CD4-positive, alpha-beta T cell treated with Interleukin-10 for 1 hour (primary cell): ENCODE measurements at places on chromosomes 6 and 20.

GRCh38 chr6:114282292-114282691 lies 60.5 kb downstream of the HS3ST5 start:
- DNase-seq, result no peak

GRCh38 chr6:114108119-114109002 lies 137.4 kb upstream of the HDAC2 start:
- DNase-seq, result peak; percentile 15

- DNase-seq, result no peak
Observed at GRCh38 chr6:108616544-108616943, 55.8 kb downstream of the FOXO3 start.

GRCh38 chr6:45589367-45589766 lies 211.6 kb upstream of the SUPT3H start:
- no peak for DNase-seq

DNA sequence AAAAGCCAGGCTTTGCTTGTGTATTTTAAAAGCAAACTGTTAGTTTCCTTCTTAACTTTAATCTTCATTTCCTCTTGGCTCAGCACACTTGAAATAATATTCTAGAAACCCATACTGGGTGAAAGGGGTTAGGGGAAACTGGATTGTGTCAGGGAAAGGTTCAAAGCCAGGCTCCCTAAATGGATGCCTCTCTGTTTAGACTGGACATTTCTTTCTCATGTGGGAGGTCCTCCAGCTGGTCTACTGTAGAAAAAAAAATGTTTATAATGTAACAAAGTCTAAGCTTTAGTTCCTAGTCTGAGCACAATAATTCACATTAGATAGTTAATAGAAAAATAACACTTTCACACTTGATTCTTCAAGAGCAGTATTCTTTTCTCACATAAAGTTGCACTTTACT lies 89.0 kb upstream of the AKIRIN2 start:
- no peak for DNase-seq

- no peak for DNase-seq
Observed at GRCh38 chr20:58565461-58566175, 50.4 kb upstream of the APCDD1L start.

- DNase-seq, result no peak
Observed at GRCh38 chr6:15522026-15522425, 140.8 kb downstream of the DTNBP1 start.

- peak; percentile 81 for DNase-seq
Observed at GRCh38 chr6:142907544-142907943, 37.4 kb downstream of the HIVEP2 start.

DNA sequence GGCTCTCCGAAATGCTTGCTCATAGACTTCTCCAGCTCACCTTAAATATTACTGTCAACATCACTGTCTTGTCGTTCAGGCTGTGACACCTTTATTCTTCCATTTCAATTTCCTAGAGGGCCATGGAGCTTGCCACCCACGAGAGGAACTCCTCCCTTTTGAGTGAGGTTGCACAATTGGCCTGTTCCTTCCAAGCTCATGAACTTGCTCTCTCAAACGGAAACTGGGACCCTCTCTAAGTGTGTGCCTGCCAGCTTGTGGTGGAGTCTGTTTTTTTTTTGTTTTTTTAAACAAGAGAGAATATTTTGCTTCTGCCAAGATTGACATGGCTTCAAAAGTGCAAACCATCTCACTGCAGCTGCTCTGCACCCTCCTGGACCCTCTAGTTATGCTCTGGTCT lies 19.3 kb upstream of the IYD start:
- DNase-seq, result no peak

GRCh38 chr6:31882344-31882743 lies 3.5 kb upstream of the SLC44A4 start:
- no peak for DNase-seq

- DNase-seq, result no peak
Observed at GRCh38 chr20:13355941-13356486, 134.9 kb downstream of the ISM1 start.

GRCh38 chr6:157449610-157450009 lies 68.6 kb downstream of the ZDHHC14 start:
- no peak for DNase-seq

- no peak for DNase-seq
Observed at GRCh38 chr6:79628466-79629288, 2.5 kb upstream of the SH3BGRL2 start.

- no peak for DNase-seq
Observed at GRCh38 chr6:36067374-36068011, 39.9 kb downstream of the MAPK14 start.

GRCh38 chr6:68572975-68573374 lies 62.1 kb upstream of the ADGRB3 start:
- DNase-seq, result no peak

- DNase-seq, result no peak
Observed at GRCh38 chr6:154899824-154900463, 95.2 kb upstream of the TIAM2 start.

GRCh38 chr6:70375166-70375565 lies 38.1 kb upstream of the FAM135A start:
- DNase-seq, result no peak

- no peak for DNase-seq
Observed at GRCh38 chr6:169899481-169900145, 148.2 kb downstream of the ERMARD start.

DNA sequence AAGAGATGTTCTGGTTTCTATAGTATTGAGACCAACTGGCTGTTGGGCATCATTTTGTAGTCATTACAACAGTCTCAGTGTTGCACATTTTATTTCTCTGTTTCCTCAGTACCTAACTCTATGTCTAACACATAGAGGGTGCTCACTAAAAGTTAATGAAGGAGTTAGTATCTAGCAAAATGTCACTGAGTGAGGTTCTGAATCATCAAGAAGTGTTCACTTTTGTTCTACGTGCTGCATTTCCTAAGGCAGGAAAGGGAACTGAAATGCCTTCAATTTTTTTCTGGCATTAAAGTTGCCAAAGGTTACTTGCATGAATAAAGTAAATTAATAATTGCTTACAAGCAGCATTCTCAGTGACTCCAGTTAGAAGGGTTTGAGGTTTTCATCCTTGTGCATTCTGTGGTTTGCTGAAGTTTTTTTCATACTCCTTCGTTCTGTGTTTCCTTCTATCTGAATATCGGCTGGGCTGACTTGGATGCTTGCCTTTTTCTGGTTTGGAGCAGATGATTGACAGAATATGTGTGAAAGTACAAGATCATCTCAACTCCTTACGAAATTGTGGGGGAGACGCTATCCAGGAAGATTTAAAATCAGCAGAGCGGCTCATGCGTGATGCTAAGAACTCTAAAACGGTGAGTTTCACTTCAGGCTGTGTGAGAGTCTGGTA lies 114.5 kb upstream of the SCGN start:
- no peak for DNase-seq

DNA sequence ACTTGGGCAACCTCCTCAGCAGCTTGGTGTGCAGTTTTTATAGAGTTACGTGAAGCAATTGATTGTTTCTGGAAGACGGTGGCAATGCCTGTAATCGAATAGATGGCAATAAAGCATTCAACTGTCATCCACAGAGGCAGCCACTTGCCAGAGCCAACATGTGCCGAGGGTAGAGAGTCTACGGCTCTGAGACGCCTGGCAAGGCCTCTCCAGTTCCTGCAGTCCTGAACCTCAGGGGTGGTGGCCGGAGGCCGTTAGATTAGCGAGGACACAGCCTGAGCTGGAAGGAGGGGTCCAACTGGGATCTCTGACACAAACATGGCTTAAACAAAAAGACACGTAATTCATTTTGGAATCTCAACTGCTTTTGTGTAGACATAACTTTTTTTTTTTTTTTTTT lies 775 bp upstream of the TTLL2 start:
- DNase-seq, result no peak

DNA sequence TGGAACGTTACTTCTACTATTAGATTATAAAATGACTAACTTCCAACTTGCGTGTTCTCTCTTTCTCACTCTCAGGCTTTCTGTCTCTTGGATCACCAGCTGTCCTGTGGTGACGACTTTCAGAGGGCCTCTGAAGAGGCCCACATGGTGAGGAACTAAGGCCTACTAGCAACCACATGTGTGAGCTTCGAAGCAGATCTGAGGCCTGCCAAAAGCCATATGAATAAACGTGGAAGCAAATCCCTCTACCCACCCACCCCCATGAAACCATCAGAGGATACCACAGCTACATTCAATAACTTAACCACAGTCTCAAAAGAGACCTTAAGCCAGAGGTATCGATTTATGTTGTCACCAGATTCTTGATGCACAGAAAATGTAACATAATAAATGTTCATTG lies 13.5 kb upstream of the BMP5 start:
- DNase-seq, result no peak

GRCh38 chr6:10381133-10381829 lies 33.6 kb downstream of the TFAP2A start:
- no peak for DNase-seq

DNA sequence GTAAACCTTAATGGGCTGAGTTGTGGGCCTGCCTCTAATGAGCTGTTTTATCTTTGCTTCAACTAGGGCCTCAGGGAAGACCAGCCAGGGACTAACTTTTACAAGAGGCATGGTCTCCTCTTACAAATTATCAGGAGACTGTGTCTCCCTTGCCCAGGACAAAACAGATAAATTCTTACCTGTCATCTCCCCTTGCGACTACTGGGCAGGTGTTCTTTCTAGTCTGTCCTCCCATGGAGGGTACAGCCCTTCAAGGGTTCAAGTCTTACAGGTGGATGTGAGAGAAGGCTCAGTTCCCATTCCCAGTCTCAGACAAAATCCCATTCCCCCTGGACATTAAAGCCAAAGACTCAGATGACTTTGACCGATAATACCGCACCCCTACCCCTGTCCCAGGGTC lies 13.6 kb downstream of the RRBP1 start:
- DNase-seq, result no peak

DNA sequence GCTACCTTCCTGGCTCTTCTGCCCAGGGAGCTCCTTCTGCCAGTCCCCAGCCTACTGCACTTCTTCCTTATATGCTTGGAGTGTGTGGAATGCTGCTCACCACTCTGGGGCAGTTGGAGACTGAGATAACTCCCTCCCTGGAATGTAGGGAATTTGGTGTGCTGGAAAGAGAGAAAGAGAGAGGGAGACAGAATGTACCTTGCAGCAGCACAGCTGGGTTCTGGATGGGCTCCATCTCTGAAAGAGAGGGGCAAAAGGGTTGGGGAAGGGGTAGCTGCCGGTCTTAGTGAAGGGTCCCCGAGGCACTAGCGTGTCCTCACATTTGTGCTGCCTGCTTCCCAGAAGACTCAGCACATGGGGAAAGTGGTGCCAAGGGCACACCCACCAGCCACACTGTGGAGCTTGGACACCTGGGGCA lies 40.2 kb upstream of the DDR1 start:
- DNase-seq, result no peak

GRCh38 chr6:144019929-144020328 lies 11.9 kb upstream of the PLAGL1 start:
- no peak for DNase-seq

DNA sequence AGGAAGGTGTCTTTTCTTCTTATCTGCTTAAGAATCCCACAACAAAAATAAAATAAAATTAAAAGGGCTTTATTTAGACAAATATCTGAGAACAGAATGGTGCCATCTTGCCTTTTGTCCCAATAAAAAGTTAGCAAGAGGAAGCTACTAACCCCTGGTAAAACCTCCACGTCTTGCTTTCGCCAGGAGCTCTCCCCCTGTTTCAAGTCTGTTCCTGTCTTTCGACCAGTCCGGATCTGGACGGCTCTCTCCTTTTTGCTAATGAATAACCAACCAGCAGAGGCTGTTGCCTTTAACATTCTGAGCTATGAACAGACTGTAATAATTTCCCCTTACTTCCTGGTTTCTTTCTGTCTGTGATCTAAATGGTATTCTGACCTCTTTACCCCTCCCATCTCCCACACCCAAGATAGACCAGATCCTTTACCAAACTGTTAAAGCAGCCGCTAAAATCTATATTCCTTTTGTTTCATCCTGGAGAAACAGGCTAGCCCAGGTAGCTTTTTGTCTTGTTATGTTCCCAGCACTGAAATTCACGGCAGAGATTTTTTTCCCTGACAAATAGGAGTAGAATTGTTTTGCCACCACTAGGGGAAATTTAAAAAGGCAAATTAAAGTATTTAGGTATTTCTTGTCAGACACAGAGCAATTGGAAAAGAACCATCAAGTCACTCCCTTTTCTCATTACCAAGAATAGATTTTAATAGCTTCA lies at the start of gene FRK:
FRK (minus strand) TSS at position 320 of the 712 bp plus-strand sequence. CDS start 580 bp downstream, outside the sequence.
- DNase-seq, result no peak

- DNase-seq, result no peak
Observed at GRCh38 chr6:54959820-54960219, 113.2 kb downstream of the FAM83B start.

- no peak for DNase-seq
Observed at GRCh38 chr20:40694246-40694645, 5.2 kb upstream of the MAFB start.

GRCh38 chr6:89596056-89596455 lies 42.5 kb downstream of the LYRM2 start:
- peak; percentile 19 for DNase-seq

GRCh38 chr6:90493332-90493731 lies 93.5 kb downstream of the MAP3K7 start:
- DNase-seq, result no peak

DNA sequence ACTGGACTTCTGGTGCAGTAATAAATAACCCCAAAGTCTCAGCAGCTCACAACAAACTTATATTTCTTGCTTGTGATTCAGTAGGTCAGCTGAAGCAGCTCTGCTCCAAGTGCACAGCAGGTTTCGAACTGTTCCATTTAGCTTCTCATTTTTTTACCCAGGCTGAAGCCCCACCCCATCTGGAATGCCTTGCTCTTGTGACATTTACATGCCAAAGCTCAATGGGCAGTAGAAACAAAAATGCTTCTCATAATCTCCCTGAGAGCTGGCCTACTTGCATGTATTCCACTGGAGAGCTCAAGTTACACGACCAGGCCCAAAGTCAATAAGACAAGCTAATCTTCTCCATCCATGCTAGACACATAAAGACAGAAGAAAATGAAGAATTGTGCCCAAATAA lies 165.2 kb downstream of the HAO1 start:
- DNase-seq, result no peak

- no peak for DNase-seq
Observed at GRCh38 chr6:26155061-26155930, 68.1 kb downstream of the HFE start.

- no peak for DNase-seq
Observed at GRCh38 chr6:90469906-90470305, 117.0 kb downstream of the MAP3K7 start.

DNA sequence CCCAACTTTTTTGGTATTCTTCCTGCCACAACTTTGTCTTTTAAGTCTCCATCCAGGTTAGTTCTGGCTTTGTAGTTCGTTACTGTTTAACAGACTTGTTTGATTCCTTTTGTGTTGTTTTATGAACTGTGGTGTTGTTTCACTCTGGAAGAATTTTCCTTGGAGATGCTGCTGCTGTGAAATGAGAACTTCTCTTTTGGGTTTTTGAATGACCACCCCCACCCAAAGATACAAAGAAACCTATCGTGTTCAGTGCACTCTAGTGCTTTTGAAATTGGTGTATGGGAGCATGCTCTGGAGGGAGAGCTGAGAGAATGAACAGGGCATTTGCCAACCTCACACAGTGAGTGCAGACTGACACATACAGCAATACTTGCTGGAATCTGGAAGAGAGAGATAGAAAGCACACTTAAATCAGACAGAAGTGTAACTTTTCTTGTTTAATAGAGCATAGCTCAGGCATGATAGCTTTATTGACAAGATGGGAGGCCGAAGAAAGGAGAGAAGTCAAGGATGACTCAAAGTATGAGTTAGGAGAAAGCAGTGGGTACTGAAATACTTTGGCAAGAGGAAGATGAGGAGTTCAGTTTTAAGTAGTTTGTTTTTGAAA lies 293.1 kb downstream of the SOX4 start:
- DNase-seq, result no peak
